Aorta (tissue), 5 donors: ENCODE measurements at places on chromosomes 1 and 21. TPM values are rescaled to one million over a fixed set of nuclear protein-coding genes. Genes with fewer than 3 reads are reported as not detected.

The TACSTD2 gene
- total RNA-seq, result 4.8 TPM

The TPTE gene
- not detected for total RNA-seq

The XCL2 gene
- not detected for total RNA-seq

The C1orf50 gene
- total RNA-seq, result 8.5 TPM

The IFI44 gene
- 52.7 TPM for total RNA-seq

The KCNQ4 gene
- 8.7 TPM for total RNA-seq
